ENCODE measurements at places on chromosomes 7 and 10. TPM values are rescaled to one million over a fixed set of nuclear protein-coding genes. Genes with fewer than 3 reads are reported as not detected.

TEX47 gene
- not detected for total RNA-seq

SEMA3E gene
- 23.9 TPM for total RNA-seq

NUDT5 gene
- 120 TPM for total RNA-seq

SLC26A3 gene
- total RNA-seq, result not detected

ASZ1 gene
- total RNA-seq, result not detected

DENND2A gene
- total RNA-seq, result 0.09 TPM

CD36 gene
- 0.82 TPM for total RNA-seq

CLDN3 gene
- total RNA-seq, result 1.7 TPM

DMBT1 gene
- total RNA-seq, result 0.02 TPM

AQP1 gene
- 0.26 TPM for total RNA-seq

MINDY3 gene
- total RNA-seq, result 32.8 TPM

Data from NCI-H460 (cell line).